Hematopoietic multipotent progenitor cell treated with erythropoietin and hydrocortisone succinate and interleukin-3 and kit ligand, for 15 days (in vitro differentiated cells): ENCODE measurements at places on chromosomes 4 and X.

DNA sequence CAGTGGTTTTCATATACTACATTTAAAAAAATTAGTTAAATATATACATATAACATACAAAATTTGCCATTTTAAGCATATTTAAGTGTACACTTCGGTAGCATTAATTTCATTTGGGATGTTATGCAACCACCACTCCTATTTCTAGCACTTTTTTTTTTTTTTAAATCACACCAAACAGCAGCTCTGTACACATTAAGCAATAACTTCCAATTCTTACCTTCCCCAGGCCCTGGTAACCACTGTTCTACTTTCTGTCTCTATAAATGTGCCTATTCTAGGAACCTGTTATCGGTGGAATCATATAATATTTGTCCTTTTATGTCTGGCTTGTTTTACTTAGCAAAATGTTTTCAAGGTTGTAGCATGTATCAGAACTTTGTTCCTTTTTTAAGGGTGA, 39.1 kb downstream of the TMEM164 start:
- DNase-seq = no peak

- no peak for DNase-seq
Observed at GRCh38 chr4:186948361-186949242, 224.9 kb upstream of the FAT1 start.

DNA sequence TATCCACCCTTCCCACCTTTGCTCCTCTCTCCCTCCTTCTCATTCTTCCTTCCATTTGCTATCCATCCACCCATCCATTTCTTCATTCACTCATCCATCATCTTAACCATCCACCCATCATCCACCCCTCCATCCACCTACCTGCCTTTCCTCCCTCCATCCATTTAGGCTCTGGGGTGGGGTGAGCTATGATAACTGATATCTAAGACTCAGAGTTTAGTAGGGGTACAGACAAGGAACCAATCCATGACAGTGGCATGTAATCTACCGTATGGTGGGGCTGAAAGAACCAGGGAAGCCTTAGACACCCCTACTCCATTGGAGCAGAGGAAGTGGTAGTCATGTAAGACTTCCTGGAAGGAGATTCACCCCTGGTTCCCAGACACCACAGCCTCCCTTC, 23.2 kb downstream of the PSAPL1 start:
- DNase-seq = no peak

DNA sequence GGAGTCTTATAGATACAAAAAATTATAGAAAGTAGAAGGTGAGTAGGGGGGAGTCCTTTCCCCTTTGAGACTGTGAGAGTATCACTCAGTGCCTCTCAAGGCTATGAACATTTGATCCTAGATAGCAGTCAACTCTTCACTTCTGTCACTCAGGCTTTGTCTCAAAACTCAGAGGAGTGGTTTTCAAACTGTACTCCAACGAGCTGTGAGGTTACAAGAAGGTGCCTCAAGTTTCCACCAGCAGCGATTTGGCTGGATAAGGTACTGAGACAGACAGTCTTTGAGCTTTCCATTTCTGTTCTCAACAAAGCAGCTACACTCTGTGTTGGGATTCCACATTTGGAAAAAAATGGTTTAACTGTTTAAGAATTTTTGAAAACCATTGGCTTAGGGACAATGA, 48.0 kb upstream of the NDST3 start:
- DNase-seq = no peak

GRCh38 chr4:7828793-7829301, 110.8 kb downstream of the AFAP1 start:
- no peak for DNase-seq

DNA sequence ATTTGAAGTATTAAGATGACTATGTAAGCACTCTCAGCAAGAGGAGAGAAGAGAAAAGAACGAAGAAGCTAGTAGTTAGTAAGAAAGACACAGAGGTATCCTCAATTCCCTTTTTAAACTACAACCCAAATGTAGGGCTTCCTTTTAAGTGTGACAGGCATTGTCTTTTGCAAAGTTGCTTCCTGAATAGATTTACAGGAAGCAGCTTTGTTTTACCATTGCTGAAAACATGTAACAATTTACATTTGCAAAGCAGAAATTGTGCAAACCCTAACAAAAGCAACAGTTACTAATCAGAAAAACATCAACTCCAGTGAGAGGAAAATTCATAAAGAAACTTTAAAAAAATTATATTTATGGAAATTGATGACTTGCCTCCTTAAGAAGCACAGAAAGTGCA, 96.4 kb downstream of the FAM13A start:
- DNase-seq = no peak

GRCh38 chr4:150875367-150875766, 139.7 kb downstream of the LRBA start:
- DNase-seq = no peak

DNA sequence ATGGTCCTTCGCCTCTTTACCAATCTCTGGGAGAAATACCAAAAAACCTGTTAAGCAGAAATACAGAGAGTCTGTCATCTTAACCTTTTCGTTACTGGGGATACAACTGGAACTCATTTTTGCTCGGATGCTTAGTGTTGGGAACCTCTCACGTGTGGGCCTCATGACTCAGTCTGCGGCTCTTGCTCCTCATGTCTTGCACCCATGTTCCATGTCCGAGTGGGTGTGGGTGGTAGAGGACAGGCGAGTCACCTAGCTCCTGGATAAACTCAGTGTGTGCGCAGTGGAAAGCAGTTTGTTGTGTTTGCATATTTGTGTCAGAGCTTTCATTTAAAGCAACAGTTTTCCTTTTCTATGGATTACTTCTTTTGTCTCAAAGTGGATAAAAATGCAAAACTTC, 70.6 kb downstream of the TNIP2 start:
- DNase-seq = no peak

DNA sequence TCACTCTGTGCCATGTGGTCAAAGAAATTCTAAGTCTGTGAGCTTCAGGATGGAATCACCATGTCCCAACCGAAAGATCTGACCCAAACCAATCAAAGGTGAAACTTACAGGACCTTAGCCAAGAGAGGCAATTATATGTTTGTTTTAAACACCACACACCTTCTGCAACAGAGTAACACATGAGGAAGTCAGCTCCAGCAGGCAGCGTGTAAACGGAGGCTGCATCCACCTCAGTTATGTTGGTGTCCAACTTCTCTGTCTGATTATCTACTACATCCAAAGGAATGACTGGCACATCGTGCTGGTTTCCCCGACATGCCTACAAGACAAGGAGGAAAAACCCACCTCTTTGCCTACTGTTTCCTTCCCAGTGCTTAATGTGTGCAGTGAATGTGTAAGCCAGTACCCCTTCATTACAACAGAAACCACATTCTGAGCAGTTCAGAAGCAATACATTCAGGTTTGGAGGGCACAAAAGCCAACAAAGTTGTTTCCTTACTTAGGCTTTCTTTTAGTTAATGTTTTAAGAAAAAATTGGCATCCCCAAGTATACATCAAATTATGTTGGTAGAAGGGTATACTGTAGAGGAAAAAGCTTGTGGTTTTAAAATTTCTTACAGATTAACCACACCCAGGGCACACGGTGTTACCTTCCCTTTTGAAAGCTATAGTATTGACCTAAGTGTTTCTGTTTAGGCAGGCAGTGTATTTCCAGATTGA, 12.4 kb downstream of the CASP6 start:
- DNase-seq = no peak

GRCh38 chrX:120672841-120673530, 43.1 kb upstream of the C1GALT1C1 start:
- DNase-seq = no peak

DNA sequence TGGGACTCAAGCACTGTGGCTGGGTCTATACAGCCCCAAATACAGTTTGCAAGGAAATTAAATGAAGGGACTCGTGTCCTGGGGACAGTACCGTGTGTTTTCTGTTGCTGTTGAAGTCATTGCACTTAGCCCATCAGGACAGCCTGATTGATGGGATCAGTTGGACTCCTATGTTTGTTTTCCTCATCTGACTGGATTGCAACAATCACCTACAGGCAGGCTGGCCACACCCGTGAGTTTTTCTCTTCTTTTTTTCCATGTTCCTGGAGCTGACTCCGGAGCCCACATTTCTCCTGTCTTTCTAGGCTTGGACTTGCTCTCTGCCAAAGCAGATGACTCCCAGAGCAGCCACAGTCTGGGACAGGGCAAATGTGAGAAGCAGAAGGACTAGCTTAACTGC, 38.1 kb downstream of the RTL9 start:
- DNase-seq = no peak

GRCh38 chr4:17578482-17578891, 1.5 kb downstream of the LAP3 start:
- no peak for DNase-seq

DNA sequence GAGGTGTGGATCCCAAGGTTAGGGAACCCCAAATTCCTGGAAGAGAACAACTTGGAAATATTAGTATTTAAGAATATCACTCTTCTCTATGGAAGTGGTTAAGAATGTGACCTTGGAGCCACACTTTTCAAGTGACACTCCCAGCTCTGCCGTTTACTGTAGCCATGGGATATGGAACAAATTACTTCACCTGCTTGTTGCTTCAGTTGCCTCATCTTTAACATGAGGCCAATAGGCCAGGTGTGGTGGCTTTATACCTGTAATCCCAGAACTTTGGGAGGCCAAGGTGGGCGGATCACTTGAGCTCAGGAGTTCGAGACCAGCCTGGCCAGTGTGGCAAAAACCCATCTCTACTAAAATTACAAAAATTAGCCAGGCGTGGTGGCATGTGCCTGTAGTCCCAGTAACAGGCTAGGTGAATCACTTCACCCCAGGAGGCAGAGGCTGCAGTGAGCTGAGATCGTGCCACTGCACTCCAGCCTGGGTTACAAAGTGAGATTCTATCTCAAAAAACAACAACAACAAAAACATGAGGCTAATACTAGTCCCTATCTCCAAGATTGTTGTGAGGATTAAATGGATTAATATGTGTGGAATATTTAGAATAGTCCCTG, 13.0 kb downstream of the IL13RA1 start:
- no peak for DNase-seq

DNA sequence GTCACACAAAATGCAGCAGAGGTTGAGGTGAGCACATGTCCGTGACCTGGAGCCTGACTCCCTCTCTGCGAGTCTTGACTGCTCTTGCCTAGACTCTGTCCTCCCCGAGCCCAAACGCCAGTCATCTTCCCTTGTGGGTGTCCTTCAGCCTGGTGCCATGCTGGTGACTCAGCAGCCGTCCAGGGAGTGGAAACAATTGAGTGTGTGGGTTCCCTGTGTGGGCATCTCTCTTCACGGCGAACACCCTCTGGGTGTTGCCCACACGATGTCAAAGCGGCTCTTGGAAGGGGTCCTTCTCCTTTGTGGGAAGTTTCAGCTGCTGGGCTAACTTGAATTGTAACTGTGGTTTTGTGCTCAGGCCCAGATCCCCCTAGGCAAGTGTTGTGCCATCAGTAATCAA, 17.5 kb upstream of the MSANTD1 start:
- no peak for DNase-seq

DNA sequence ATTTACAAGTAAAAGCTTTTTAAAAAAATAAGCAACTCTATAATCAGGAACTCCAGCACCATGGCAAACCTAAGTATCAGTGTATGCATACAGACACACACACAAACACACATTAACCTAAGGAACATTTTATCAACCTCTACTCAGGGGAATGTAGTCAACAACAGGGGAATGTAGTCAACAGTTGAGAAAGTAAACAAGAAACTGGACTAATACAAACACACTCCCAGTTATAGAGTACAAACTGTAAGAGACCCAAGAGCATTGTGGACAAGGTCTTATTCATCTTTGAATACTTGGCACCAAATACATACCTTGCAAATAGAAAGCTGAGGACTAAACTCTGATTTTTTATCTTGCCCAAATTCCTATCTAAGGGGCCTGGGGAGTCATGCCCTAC, 36.2 kb downstream of the PAPSS1 start:
- DNase-seq = no peak

DNA sequence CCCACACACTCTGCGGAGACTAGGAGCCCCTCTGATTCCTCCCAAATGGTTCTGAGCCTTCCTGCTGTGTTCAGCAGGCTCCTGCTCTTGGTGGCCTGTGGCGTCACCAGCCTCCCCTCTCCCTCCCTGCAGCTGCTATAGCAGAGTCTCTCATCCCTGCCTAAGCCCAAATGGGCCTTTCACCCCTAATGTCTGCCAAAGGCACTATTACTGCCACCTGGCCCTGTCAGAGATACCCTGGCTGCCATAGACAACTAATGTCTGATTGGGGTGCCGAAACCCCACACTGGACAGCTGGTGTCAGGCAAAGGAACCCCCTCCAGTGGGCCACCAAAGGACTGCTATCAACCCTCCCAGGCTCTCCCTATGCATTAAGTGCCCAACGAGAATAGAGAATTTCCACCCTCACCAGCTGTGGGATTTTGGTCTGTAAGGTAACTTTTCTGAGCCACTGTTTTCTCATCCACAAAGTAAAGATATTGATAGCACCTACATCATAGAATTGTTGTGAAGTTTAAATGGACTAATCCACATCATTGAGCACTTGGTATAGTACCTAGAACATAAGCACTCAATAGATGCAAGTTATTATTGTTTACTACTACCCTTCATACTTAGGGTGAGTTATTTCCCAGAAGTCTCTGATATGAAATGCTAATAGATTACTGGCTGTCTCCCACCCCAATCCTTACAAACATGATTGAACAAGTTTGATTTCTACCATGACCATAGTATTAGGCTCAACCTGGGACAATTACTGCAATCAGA, 421.3 kb downstream of the MID1IP1 start:
- no peak for DNase-seq

GRCh38 chr4:173013232-173013930, 155.2 kb upstream of the GALNT7 start:
- DNase-seq = peak; percentile 65

DNA sequence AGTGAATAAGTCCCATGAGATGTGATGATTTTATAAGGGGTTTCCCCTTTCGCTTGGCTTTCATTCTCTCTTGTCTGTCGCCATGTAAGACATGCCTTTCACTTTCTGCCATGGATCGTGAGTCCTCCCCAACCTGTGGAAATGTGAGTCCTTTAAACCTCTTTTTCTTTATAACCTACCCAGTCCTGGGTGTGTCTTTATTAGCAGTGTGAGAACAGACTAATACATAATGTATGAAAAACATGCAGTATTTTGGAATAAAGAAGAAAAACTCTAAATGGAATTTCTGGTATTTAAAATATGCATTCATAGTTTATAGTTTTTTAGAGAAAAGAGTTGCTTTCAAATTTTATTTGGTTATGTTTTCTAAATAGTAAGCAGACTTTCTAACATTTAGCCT, 360.7 kb downstream of the PCDH7 start:
- no peak for DNase-seq

DNA sequence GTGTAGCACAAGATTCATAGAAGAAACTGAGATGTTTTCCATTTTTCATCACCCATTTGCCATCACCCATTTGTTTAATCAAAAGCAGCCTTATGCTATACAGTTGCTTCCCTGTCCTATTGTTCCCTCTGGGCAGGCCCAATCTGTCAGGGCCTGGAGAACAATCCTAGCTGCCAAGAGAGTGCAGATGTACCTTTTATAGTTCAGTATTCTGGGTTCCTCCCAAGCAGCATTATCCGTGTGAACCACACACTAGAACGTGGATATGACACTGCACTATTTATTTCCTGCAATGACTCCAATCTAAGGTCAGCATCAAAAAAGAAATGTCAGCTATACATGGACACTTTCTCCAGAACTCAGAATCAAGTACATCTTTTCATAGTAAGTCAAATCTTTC, 269.0 kb downstream of the ADGRA3 start:
- no peak for DNase-seq
